ENCODE measurements at places on chromosomes 16 and 17.

GRCh38 chr16:22016927-22017326 lies 9.0 kb downstream of the MOSMO start:
- no peak for DNase-seq
- H3K4me1 ChIP-seq: peaks cover 57% of the 10 kb centered on the region
- H3K4me3 ChIP-seq: no peak overlapping the region
- H3K27ac ChIP-seq: no peak overlapping the region

GRCh38 chr16:7137560-7138330 lies 194.9 kb upstream of the RBFOX1 start:
- no peaks in the 10 kb centered on the region for H3K4me1 ChIP-seq
- DNase-seq: no peak

DNA sequence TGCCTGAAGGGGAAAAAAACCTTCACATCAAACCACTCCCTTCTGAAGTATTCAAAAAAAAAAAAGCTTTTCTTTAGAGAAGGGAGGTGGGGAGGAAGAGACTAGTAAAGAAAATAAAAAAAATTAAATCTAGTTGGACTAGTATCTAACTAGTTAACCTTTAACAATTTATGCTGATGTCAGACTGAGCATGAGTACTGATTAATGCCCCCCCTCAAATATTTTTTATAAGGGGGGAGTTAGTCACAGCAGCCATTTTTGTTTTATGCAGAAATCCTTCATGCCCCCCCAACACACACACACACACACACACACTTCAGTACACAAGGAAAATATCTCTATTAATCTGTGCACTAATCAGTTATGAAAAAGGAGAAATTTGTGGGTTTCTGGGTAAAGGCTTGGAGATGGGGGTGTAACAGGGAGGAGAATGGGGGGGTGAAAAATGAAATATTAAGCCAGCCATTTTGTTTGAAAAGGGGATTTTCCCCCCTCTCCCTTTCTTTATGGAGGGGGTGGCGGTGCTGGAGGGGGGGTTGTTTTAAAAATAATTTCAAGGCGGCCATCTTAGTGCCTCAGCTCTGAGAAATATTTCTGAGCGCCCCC lies 4.7 kb upstream of the CHD3 start:
- H3K4me1 ChIP-seq: peaks cover 30% of the 10 kb centered on the region
- H3K36me3 ChIP-seq: no peaks in the 10 kb centered on the region
- H3K27ac ChIP-seq: peak overlapping the region; percentile 63
- no peak for DNase-seq
- no peak overlapping the region for H3K4me3 ChIP-seq
- H3K27me3 ChIP-seq: no peaks in the 10 kb centered on the region

DNA sequence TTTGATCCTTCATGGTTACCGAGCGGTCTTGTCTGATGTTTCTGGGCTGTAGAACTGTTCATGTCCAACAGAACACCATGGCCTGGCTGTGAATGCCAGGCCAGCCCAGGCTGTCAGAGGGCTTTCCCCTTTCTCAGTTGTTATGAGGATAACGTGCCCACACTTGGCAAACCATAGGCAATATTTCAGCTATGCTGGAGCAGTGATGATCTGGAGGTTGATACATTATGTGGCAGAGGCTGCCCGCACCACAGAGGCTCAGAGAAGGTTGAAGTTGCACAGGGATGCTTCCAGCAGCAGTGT lies 92.9 kb downstream of the C16orf78 start:
- H3K36me3 ChIP-seq: no peaks in the 10 kb centered on the region
- peaks cover 7% of the 10 kb centered on the region for H3K27me3 ChIP-seq
- DNase-seq: no peak
- no peaks in the 10 kb centered on the region for H3K4me1 ChIP-seq

- DNase-seq: no peak
- no peaks in the 10 kb centered on the region for H3K27me3 ChIP-seq
- H3K4me1 ChIP-seq: no peaks in the 10 kb centered on the region
Measured at GRCh38 chr17:9702914-9703780, 57.8 kb downstream of the USP43 start.

DNA sequence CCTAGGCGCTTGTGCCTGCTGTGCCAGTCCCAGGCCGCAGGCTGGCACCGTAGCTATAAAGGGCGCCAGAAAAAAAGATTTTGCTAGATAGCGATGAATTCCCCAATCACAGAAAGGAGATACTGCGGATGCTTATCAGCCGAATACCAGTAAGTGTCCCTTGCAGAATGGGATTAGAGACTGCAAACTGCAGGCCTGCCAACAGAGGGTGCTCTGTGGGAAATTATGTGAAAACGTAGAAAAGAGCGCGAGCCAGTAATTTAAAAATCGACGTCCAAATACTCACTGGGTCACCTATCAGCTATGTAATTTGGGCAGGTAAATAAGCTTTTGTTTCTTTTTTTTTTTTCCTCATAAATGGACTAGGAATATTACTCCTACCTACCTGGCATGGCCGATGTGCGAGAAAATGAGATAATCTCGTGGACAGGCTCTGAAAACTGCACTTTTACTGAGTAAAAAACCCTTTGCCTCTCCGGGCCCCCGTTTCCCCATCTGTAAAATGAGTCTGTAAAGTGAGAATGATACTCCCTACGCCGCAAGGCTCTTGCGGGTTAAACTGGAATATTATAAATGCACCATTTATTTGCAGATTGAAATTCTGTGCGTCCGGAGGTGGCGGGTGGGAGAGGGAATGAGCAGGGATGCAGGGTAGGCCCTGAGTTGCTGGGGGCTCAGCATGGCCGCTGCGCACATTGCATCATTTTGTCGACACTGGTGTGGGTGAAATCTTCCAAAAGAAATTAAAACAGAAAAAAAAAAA lies 1.2 kb upstream of the COG1 start:
- no peaks in the 10 kb centered on the region for H3K27me3 ChIP-seq
- peaks cover 1% of the 10 kb centered on the region for H3K36me3 ChIP-seq
- H3K27ac ChIP-seq: peak overlapping the region; percentile 62
- peak overlapping the region; percentile 98 for H3K4me3 ChIP-seq

- H3K4me3 ChIP-seq: no peak overlapping the region
- peaks cover 8% of the 10 kb centered on the region for H3K4me1 ChIP-seq
Measured at GRCh38 chr17:27404676-27405075, 51.6 kb upstream of the KSR1 start.

DNA sequence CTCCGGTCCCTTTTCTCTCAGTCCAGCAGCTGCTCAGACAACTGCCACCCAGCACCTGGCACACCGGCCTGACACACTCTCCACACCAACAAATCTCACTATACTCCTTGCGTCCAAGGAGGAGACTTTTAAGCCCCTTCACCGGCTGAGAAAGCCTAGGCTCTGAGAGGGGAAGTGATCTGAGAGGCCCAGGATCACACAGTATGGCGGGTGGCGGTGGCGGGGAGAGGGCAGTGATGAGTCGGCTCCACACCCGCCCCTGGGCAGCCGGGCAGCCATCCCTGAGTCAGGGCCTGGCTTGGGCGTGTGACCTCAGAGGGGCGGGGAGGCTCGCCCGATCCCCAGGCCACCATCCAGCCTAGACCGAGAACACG lies 569 bp downstream of the FLII start:
- peaks cover 49% of the 10 kb centered on the region for H3K4me1 ChIP-seq
- no peaks in the 10 kb centered on the region for H3K27me3 ChIP-seq
- H3K4me3 ChIP-seq: peak overlapping the region; percentile 83
- H3K27ac ChIP-seq: peak overlapping the region; percentile 96
- H3K36me3 ChIP-seq: no peaks in the 10 kb centered on the region

- no peaks in the 10 kb centered on the region for H3K27me3 ChIP-seq
- peaks cover 10% of the 10 kb centered on the region for H3K4me1 ChIP-seq
- no peak overlapping the region for H3K4me3 ChIP-seq
- no peaks in the 10 kb centered on the region for H3K36me3 ChIP-seq
Measured at GRCh38 chr16:47779201-47780016, 318.3 kb downstream of the PHKB start.

DNA sequence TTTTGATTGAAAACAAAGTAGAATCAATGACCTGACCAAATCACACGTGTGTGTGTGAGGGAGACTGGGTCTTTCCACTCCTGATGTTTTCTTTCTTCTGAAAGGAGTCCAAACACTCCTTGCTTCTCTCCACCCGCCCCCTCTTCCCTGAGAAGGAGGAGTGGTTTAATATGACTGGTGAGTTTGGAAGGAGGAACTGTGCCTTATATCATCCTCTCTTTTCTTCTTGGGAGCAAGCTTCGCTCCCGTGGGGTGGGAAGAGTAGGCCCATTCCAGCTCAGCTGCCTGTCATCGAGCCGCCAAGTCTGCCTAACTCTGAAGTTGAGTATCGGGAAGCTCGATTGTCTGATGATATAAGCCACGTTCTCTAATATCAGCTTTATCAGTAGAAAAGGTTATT lies 96.5 kb downstream of the YPEL2 start:
- no peak overlapping the region for H3K27ac ChIP-seq
- no peaks in the 10 kb centered on the region for H3K27me3 ChIP-seq
- H3K4me3 ChIP-seq: no peak overlapping the region

Data from adrenal gland (tissue), 19 donors.